ENCODE measurements at places on chromosomes 4 and X.

DNA sequence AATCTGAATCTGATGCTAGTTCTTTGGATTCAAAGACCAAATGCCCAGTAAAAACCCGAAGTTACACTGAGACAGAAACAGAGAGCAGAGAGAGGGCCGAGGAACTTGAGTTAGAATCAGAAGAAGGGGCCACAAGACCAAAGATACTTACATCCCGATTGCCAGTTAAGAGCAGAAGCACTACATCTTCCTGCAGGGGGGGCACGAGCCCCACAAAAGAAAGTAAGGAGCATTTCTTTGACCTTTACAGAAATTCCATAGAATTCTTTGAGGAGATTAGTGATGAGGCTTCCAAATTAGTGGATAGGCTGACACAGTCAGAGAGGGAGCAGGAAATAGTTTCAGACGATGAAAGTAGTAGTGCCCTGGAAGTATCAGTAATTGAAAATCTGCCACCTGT is 309.3 kb downstream of the ANK2 start:
- DNase-seq: no peak

DNA sequence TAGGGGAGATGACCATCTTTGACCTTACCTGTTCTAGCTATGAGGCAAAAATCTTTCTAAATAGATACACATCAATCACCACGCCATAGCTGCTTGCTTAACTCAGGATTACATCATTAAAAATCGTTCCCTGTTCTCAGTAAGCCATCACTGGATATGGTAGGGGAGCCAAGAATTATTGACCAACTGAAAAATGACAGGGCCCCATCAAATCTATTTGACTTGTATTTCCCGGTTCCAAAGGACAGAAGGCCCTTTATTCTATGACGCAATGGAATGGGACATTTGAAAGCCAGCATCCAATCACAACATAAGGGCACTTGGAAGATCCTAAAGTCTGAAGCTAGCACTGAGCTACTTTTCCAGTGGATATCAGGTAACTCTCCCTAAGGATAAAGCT is 75.6 kb upstream of the NOCT start:
- DNase-seq: no peak

GRCh38 chr4:11628093-11628725 is 199.5 kb upstream of the HS3ST1 start:
- no peak for DNase-seq

DNA sequence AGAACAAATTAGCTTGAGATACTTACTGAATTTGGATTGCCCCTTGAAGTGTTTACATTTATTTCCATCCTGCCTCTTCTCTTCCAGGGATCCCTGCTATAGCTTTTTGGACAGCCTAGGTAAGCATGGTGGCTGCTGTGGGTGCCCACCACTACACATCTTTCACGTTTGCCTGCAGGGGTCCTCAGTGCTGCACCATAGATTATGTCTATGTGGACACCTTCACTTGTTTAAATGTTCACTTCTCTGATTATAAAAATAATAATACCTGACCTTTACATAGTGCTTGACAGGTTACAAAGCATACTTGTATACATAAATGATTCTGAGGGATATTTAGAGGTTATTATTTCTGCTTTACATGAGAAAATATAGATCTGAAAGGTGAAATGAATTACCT is 67.9 kb upstream of the SLC4A4 start:
- DNase-seq: peak; percentile 37

GRCh38 chr4:162163892-162164759 is at the start of gene FSTL5:
TSS of gene FSTL5 (minus strand) at chr4:162164000. CDS start at chr4:162111396, 52,604 bp downstream.
- DNase-seq: peak; percentile 79

DNA sequence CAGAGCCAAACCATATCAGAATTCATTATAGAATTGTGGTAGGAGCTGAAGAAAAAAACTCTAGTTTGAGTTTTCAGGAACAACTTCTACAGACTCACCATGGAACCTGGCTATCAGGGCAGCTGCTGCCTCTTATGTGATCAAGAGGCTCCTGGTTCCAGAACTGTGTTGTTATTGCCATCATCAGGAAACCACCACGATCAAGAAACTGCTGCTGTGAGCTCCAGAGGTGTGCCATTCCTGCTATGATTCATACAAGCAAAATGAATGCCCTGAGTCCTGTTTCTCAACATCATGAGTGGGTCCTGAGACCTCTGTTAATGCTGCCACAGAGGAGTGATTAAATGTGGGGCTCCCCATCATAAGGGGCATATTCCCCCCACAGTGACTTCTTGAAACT is 43.7 kb downstream of the TASL start:
- no peak for DNase-seq

DNA sequence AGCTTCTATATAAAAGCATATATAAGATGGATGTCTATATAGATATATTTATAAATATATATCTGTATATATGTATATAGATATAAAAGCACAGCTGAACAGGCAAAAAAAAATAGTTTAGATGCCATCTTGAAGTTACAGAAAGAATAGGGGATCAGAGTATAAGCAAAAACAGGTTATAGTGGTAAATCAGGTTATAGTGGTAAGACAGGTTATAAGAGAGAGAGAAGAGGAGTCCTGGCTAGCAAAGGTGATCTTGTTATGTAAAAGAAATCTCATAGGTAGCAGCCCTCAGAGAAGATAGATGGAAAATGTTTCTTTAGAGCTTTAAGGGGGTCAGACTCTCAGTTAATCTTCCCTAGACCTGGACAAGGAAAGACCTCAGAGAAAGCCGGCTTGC is 1263.1 kb downstream of the PCDH7 start:
- DNase-seq: no peak

GRCh38 chrX:123731987-123732669 is 724 bp downstream of the THOC2 start:
- no peak for DNase-seq

- no peak for DNase-seq
Observed at GRCh38 chr4:55398461-55398860, 2.7 kb downstream of the TMEM165 start.

DNA sequence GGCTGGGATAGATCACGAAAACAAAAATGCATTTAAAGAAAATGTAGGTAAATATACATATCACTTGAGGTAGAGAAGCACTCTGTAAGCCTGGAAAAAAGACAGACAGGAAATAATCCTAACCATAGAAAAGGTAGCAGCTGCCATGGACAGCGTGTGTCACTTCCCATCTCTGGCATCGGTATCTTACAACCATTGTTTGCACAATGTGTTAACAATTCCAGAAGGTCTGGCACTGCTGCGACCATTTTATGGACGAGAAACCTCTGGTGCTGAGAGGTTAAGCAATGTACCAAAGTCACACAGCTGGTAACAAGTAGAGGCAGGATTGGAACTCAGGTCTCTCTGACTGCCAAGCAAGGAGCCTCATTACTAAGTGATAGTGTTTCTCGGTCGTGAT is 1.7 kb upstream of the MTNR1A start:
- DNase-seq: peak; percentile 11

DNA sequence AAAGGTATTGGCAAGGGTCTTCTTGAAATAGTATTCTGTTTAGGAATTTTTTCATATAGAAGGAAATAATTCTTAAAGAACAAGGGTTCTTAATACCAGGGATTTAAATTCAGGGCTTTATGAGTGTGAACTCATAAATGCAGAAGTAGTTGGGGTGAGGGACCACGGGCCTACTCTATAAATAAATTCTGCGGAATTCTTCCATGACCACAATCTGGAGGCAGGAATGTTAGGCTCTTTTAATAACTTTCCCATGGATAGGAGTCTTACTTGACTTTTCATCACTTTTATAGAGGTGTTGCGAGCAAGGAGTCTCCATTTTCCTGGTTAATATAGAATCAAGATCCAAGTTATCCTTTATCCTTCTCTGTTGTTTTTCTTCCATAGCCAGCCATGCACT is 76.7 kb upstream of the SLC4A4 start:
- DNase-seq: no peak

DNA sequence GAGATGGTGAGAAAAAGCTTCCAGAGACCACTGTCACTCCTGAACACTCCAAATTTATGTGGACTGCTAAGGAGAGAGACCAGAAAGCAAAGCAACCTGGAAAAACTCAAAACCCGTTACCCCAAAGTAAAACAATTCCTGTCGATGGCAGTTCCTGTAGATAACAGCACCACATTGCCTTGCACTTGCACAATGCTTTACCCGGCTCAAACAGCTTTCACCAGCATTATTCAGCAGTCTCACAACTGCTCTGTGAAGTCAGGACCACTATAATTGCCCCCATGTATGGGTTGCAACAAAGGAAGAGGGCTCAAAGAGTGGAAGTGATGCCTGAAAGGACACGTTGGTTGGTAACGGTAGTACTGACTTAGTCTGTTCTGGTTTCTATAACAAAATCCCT is 234.8 kb downstream of the BCOR start:
- no peak for DNase-seq

DNA sequence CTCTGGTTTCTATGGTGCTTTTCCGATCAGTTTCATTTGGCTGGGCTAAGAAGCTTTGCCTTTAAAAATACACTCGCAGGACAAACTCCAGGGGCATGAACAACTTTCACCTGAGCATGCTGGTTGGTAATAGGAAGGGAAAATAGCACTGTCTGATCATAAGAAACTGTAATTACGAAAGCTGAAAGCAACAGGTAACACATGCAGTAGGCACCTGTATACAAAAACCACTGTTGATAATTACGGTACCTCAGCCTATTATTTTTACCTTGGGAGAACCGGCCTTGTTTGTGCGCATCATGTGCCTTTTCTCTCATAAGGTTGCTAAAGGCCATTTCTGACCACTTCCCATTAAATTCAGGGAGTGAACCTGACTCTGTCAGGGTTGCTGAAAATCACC is 45.7 kb downstream of the RTL9 start:
- no peak for DNase-seq

GRCh38 chr4:60743654-60744053 is 456.5 kb upstream of the ADGRL3 start:
- no peak for DNase-seq

DNA sequence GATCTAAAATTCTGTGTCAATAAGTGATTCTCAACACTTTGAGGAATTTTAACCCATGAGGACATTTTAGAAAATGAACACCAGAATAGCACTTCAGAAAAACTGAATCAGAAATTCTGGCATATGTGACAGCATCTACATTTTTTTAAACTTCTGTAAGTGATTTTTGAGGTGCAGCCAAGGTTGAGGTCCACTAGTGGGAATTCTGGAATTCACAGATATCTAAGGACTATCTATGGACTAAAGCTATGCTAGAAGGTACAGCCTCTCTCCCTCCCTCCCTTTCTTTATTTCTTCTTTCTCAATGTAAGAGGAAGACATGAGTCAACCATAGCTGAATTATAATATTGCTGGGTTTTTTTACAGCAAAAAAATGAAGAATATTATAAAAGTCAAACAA is 508.2 kb upstream of the ATOH1 start:
- DNase-seq: no peak

- DNase-seq: no peak
Observed at GRCh38 chrX:134622056-134622812, 36.0 kb downstream of the PLAC1 start.

- DNase-seq: no peak
Observed at GRCh38 chr4:182536221-182536811, 293.1 kb downstream of the TENM3 start.

DNA sequence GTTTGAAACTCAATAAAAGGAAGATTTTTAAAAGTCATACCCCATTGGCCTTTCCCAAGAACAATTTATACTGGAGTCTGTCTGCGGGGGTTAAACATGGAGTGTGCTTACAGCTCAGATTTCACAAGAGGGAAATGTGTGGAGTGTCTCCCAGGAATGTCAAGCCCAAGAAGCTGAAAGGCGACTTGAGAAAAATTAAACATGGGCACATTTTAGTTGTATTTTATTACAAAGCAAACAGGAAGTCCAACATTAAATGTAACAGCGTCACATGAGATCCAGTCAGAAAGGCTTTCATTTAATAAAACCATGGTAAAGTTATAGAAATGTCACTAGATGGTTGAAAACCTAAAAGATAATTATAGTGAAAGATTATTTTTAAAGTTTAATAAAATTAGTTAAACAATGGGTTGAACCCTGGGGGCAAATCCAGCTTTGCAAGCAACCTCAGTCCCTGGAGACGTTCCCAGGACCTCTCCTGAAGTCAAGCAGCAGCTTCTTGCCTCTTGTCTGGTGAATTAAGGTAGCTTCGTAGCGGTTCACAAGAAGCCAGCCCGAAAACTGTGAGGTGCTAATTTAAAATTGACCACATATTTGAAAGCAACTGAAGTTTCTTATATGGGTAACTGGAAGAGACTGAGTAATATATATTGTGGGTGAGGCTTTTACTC is 168.4 kb upstream of the EDNRA start:
- DNase-seq: peak; percentile 11

DNA sequence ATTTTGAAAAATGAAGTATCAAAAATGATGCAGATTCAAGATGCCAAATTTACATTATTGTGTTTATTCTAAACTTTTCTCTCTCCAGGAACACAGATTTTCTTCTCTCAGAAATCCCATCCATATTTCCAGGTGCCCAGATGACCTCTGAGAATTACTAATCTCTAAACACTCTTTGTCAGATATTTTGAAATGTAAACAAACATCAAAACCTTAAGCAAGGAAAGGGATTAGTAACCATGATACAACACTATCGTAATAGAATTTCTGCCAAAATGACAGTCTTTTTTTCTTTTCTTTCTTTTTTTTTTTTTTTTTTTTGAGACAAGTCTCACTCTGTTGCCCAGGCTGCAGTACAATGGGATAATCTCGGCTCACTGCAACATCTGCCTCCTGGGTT is 76.7 kb downstream of the PDS5A start:
- no peak for DNase-seq

DNA sequence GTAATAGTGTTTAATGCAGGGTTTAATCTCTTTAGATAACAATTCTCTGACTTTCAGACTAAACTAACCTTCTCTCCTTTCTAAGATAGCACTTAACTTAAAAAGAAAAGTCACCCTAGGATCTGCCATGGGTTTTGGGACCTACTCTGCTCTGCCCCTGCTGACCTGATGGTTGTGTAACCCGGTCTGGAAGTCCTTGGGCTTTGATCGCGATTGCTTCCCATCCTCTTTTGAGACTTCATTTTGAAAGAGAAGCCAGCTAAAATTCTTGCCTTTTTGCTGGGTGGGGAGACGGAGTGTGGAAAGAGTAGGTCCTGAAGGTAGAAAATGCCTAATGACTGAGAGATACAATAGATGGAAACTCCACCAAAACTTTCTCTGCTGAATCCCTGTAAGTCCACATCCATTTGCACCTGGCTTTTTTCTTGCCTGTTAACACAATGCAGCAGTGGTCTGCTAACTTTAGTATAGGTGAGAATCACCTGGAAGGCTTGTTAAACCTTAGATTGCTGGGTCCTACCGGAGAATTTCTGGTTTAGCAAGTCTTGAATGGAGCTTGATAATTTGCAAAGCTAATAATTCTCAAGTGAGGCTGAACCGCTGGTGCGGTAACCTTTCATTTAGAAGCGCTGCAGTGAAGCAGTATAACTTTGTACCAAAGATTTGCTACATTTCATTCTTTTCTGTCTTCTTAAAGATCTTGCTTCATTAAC is 45.6 kb upstream of the CCSER1 start:
- peak; percentile 22 for DNase-seq

Measured in NCI-H510A treated with DMSO at 0.1 percent for 48 hours (cell line).